ENCODE measurements at places on chromosomes 7 and 10. TPM values are rescaled to one million over a fixed set of nuclear protein-coding genes. Genes with fewer than 3 reads are reported as not detected.

Gene C10orf67
- not detected for total RNA-seq

Gene AKR1D1
- total RNA-seq, result not detected

Gene MARCHF5
- 41.8 TPM for total RNA-seq

Gene ABCB4
- not detected for total RNA-seq

Gene AKR1C8
- not detected for total RNA-seq

Gene SPDYE1
- total RNA-seq, result not detected
